Activated CD8-positive, alpha-beta memory T cell treated with anti-CD3 and anti-CD28 coated beads for 1 hour (primary cell): ENCODE measurements at places on chromosomes 7 and 10.
A peak's percentile ranks its signal among the peaks of the same experiment; 100 is the strongest.

DNA sequence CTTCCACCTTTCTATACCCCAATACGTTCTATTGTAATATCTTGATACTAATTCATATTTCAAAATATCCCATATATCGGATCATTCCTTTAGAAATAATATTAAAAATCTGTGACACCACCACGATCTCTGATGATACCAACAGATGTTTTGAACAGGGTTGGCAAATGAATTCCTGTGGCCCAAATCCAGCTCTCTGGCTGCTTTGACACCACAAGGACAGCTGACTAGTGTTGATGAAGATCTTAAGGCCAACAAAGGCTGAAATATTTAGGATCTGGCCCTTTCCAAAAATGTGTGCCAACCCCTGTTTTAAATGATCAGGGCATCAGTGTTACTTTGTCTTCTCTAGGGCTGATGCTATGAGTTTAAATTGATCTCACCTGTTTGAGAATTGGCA is 380.7 kb upstream of the PFKP start:
- DNase-seq: no peak

DNA sequence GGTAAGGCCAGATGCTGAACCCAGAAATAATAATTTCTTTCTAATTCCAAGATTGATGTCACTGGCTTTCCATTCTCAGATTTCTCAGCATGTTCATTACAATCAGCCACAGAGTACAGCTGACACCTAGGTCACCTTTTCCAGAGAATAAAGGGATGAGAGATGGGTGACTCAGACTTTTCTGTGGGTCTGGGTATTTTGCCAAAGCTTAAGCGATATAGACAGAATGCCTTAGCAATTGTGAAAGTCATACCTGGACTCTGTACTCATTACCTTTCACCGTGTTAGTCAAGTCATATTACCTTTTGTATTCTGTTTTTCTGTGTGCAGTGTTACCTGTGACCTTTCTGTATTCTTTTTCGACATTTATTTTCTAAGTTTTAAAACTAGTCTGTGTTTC is 10.6 kb upstream of the PRTFDC1 start:
- DNase-seq: no peak

DNA sequence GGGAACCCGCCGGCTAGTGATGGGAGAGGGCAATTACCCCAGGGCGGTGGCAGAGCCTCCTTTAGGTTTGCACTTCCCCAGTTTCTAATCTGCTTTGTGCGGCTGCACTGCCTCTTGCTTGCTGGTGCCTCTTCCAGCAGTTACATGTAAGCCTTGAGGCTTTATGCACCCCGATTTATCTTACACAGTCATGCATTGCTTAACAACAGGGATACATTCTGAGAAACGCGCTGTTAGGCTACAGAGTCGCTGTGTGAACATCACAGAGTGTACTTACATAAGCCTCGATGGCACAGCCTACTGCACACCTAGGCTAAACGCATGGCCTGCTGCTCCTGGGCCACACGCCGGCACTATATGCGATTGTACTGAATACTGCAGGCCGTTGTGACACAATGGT is 155.6 kb upstream of the MKI67 start:
- DNase-seq: no peak

DNA sequence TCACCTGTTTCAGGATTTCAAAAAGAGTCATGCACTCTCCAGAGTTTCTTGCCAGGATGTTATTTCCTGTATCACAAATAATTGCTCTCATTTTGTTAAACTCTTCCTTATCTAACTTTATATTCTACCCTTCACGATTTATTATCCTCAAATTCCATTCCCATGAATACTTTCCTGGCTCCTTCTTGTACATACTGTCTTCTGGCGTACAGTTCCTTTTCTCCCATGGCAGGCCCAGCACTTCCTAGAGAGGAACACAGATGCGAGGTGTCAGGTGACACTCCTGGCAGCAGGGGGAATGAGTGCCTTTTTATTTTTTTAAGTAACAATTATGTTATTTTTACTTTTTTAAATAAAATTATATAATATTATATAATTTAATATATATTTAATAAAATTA is 411.9 kb downstream of the TFEC start:
- no peak for DNase-seq

GRCh38 chr7:80923211-80923612 is 4.4 kb upstream of the SEMA3C start:
- DNase-seq: no peak

- no peak for DNase-seq
Measured at GRCh38 chr7:28243861-28244260, 63.3 kb upstream of the JAZF1 start.

DNA sequence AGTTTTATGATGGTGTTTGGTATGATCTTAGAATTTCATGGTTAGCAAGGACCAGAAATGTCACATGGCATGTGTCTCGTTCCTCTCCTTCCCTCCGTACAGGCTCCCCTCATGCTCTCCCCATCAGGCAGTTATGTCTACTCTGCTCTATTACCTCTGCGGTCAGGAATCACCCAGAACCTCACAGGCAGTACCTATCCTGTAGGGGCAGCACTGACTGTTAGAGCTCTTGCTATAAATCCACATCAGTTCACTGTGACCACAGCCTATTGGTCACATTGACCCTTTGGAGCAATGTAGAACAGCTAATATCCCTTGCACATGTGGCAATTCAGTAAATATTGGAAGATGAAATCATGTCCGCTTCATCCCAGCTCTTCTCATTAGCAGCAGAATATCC is 151.8 kb downstream of the WNT2 start:
- DNase-seq: no peak

DNA sequence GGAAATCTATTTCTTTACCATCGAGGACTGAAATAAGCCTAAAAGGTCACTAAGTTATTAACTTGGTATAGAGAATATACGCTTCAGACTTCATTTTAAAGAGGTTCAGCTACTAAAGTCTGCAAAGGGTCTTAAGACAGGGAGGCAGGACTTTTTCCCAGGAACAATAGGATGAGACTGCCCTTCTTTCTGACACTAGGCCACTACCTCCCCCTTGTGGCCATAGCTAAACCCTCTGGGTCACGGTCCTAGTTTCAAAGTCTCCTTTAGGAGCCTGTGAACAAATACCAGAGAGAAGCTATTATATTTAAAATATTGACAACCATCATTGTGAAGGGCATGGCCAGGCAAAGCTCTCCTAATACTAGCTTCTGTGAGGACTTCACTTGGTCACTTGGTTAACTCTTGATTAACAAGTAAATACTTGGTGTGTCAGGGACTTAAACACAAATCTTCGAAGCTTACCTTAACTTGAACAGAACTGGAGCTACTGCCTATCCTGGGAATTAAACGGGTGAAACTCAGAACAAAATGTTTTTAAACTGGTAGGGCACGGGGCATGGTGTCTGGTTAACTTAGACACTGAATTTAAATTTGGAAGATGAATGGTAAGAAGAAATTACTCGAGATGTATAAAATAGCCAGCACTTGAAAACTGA is 75.6 kb downstream of the CCDC6 start:
- no peak for DNase-seq

DNA sequence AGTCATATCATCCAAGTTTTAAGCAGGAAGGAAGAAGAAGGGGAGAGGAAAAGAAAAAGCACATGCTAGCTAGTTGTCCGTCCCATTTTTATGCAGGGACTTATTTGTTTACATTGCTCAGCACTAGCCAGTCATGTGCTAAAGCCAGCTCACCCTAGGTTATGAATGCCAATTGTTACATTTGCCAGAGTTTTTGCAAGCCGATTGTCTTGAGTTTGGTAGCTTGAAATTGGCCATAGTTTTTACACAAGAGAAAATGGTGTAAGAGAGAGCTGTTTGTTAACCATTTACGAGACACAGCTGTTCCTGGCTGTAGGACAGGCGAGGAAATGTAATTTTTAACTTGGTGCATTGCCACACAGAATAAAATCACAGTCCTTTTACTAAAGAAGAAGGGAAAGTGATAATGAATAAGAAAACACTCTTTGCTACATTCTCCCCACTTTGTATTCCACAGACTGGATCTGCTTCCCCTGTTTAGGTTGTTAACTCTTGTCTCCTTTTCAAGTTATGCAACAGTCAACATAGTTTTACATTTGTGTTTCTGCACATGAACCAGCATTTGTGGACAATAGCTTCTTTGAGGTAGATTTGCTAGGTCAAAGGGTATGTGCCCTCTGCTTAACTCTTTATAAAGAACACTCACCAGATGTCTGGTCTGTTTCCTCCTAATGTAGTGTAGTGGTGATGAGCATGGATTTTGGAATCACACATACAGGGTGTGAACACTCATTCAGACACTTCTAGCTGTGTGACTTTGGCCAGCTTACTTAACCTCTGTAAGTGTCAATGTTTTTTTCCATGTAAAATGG is 357.2 kb downstream of the LRMDA start:
- DNase-seq: no peak

GRCh38 chr10:6704896-6705295 is 124.8 kb upstream of the PRKCQ start:
- no peak for DNase-seq

DNA sequence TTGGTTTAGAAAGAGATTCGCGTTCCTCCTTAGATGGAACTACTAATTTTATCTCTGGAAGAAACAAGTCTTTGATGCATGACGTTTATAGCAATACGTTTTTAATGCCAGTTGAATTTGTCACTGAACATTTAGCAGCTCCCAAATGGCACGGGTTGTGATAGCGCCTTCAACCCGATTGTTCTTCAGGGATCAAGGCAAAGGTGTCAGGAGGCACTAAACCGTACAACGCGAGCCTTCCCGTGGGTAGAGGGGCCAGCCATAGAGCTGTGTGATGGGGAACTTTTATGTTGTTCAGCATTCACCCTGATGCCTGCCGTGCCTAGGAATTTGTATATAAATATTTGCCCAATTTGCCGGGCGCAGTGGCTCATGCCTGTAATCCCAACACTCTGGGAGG is 3.4 kb downstream of the GET4 start:
- DNase-seq: no peak

DNA sequence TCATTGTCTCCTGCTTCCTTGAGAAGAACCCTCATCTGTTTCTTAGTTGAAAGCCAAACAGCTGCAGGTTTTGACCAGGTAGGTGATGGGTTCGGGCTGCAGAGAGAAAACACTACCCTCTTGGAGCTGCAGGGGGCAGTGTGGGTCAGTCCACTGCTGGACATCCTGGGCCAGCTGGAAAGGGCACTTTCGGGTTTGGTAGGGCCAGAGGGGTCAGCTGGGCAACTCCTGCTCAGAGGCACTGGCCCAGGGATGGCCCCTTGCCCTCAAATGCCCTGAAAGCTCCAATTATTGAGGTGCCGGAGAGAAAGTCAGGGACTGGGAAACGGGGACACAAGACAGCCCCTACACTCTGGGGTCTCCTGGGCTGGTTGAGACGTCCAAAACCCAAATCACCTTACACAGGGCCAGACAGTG is 90.7 kb downstream of the MKI67 start:
- peak; percentile 8 for DNase-seq

DNA sequence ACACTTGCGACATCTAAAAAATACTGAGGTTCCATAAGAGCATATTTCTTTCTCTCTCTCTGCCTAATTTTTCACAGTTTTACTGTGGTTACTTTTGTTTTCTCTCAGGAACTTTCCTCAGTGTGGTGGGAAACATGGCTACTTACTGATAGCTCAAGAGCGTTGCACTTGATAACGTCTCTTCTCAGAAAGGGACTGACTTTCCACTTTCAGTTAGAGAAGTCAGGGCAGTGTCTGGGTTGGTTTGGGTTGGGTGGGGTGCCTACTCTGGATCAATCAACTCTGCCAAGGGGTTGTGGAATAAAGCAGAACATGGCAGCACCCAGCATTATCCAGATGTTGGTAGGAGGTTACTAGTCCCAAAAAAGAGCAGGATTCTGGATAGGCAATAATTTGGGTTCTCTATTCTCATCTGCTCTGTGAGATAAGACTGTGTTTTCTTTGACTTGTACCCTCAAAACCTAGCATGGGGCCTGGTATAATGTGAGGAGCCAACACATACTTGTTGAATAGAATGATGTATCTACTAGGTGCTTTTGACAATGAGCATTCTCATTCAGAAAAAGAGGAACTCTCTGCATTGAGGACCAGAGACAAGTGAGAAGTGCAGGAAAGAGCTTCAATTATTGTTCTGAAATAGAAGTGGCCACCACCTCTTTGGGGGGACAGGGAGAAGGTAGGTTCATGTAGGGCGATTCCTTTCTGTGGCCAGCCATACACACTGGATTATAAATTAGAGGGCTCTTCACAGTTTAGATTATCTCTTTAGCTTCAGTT is 315.7 kb downstream of the REEP3 start:
- no peak for DNase-seq

DNA sequence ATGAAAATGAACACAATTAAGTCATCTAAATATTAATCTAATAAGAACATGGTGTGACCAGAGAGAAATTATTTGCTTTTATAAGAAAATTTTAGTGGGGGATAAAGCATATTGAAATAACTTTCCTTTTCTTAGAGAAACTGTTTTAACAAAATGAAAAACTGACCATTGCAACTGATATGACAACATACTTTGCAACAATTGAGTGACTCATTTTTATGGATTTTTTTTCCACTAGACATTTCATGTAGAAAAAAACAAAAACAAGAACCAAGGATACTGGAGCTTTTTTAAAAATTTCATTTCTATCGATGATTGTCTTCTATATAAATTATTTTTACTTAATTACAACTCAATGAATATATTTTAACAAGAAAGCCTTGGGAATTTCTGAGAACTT is 90.0 kb downstream of the C1GALT1 start:
- no peak for DNase-seq

- DNase-seq: no peak
Measured at GRCh38 chr10:123689880-123690279, 23.7 kb downstream of the GPR26 start.

GRCh38 chr7:94313926-94314325 is 80.8 kb upstream of the COL1A2 start:
- DNase-seq: no peak

DNA sequence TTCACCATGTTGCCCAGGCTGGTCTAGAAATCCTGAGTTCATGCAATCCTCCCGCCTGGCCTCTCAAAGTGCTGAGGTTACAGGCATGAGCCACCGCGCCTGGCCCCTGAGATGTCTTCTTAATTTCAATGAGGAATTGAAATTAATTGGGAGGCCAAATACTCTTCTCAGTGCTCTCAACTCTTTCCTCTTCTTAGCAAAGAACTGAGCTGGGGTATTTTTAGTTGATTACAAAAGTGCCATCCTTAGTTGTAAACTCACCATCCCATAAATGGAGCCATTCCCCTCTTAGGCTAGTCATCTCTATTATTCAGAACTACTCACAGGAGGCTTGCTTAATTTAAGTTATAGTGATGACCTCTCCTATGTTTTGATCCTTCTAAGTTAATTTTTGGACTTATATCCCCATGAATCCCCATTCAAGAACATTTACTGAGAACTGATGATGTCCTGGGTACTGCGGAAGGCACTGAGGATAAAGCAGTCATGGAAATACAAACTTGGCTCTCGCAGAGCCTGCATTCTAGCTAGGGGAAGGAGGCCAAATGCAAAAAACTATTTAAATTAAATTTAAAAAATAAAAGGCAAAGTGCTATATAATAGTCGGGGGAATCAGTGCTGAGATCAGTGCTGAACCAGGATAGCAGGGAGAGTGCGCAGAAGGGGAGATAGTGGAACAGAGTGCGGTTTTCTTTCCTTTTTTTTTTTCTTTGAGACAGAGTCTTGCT is 145.3 kb downstream of the SFMBT2 start:
- no peak for DNase-seq

GRCh38 chr7:88789480-88790064 is 6.0 kb downstream of the TEX47 start:
- no peak for DNase-seq

GRCh38 chr7:82428186-82428961 is 15.2 kb downstream of the CACNA2D1 start:
- DNase-seq: no peak
